ENCODE measurements at places on chromosomes 13 and 19.
A peak's percentile ranks its signal among the peaks of the same experiment; 100 is the strongest.

GRCh38 chr19:53365899-53366493, 491 bp downstream of the ZNF525 start:
- DNase-seq, result peak; percentile 37

DNA sequence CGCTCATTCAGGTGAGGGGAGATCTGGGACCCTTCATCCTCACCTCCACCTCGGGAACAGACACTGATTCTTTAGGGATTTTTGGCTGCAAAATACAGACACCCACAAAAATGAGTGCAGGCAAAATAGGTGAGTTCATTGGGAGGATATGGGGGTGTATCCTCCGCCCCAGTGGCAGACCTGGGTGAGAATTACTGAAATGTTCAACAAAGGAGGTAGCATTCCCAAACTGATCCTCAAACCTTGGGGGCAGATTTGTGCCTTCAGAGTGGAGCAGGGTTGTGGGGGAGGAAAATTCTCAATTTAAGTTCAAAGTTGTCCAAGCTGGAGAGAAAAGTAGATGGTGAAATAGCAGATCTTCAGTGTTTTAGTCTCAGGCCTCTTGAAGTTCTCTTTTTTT, 31.3 kb upstream of the SIN3B start:
- no peak for DNase-seq

GRCh38 chr13:30510091-30510490, 44.4 kb upstream of the HMGB1 start:
- no peak for DNase-seq

DNA sequence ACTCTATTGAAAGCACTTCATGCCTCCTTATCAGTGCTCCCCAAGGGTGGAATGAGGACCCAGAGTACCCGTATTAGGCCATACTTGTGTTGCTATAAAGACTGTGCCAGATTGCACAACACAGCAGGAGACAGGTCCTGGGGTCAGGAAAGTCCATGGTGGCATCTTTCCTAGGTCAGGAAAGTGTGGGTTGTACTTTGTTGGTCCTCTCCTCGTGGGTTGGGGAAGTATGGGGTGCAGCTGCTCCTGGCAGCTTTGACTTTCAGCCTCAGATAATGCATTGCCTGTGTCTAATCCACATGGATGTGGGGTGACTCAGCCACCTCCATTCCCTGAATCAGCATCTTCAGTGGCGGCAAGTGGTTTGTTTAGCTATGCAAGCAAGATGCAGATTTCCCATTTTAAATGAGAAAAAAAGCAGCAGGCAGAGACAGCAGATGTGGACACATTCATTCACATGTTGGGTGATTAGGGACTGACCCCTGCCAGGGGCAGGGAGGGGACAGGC, 8.4 kb upstream of the CYP2B6 start:
- no peak for DNase-seq

DNA sequence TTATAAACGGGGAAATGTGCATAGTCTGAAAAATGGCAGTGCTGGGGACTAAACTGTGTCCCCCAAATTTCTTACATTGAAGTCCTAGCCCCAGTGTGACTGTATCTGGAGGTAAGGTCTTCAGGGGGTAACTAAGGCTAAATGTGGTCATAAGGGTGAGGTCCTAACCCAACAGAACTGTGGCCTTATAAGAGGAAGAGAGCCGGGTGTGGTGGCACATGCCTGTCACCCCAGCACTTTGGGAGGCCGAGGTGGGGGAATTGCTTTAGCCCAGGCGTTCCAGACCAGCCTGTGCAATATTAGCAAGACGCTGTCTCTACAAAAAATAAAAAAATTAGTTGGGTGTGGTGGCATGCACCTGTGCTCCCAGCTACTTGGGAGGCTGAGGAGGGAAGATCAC, 17.8 kb downstream of the PROZ start:
- peak; percentile 73 for DNase-seq

Measured in CD4-positive, alpha-beta T cell treated with Interleukin-15 for 4 hours (primary cell).